ENCODE measurements at places on chromosomes 12 and 14. TPM values are rescaled to one million over a fixed set of nuclear protein-coding genes. Genes with fewer than 3 reads are reported as not detected.

GRCh38 chr14:50062438-50063085 is 53.8 kb downstream of the VCPKMT start:
- DNase-seq: no peak

DNA sequence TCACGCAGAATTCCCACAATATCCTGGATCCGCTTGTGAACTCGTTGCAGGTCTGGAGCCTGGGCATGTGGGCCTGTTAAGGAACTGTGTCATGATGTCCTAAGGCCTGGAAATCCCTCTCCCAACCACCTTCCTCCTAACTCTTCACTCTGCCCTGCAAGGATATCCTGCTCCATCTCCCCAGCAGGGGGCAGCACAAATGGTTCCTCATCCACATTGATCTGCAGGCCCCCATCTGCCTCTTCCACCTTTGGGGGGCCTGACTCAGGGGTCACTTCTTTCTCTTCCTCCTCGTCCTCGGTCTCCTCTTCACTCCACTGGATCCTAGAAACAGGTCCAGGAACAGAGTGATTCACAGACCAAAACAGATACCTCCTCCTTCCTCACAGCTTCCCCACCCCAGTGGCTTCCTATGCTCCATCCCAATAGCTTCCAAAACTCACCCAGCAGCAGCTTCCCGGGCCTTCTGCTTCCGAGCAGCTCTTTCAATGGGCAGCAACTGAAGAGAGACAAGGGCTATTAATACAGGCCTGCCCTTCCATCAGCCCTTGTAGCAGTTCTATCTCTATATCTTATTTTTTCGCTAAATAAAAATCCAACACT is 4.5 kb downstream of the NOP2 start:
- DNase-seq: peak; percentile 75

GRCh38 chr12:82832096-82832495 is 145.4 kb downstream of the TMTC2 start:
- no peak for DNase-seq

DNA sequence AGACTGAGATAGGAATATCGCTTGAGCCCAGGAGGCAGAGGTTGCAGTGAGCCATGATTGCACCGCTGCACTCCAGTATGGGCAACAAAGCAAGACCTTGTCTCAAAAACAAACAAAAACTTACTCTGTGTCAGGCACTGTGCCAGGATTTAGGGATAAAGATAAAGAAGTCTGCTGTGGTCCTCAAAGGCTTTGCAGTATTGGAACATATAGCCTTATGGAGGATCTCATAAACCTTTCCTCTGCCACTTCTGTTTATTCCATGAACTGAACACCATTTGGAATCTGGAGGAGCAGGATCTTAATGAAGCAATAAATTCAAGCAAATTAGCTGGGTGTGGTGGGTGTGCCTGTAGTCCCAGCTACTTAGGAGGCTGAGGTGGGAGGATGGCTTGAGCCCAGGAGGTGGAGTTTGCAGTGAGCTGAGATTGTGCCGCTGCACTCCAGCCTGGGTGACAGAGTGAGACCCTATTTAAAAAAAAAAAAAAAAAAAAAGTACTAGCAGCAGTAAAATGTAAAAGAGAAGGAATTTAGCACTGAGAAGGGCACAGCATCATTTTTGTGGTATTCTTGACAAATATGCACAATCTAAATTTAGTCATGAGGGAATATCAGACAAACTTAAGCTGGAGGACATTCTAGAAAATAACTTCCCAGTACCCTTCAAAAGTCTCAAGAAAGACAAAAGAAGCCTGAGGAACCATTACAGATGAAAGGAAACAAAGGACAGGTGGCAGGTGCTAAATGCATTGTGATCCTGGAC is 27.1 kb downstream of the BMAL2 start:
- DNase-seq: no peak

DNA sequence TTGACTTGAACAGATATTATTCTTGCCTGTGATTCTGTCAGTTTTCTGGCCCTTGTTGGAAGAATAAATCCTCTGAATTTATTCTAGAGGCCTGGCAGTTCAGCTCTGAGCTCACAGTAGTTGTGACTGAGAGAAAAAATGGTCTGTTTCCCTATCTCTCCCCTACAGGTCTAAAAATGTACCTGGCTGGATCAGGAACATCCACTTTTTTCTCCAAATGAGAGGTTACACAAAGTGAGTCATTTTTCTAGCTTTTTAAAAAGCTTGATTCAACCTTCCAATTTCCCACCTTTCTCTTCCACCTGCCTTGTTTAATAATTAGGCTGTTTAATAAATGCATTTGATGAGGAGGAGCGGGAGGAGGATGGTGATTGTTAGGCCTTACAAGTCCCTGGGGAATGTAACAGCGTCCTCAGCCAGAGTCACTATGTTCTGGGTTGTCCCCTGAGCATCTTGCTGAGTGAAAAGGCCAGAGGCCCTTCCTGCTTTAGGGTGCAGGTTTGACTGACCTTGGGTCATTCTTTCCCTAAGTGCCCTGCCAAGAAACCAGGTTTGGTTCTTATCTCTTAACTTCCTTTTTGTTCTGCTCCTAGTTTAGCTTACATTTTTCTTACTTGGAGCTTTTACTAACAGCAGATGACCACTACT is 91.7 kb upstream of the FUT8 start:
- no peak for DNase-seq

Gene FOXM1
- total RNA-seq: not detected

Gene TGFB3
- 5.8 TPM for total RNA-seq

DNA sequence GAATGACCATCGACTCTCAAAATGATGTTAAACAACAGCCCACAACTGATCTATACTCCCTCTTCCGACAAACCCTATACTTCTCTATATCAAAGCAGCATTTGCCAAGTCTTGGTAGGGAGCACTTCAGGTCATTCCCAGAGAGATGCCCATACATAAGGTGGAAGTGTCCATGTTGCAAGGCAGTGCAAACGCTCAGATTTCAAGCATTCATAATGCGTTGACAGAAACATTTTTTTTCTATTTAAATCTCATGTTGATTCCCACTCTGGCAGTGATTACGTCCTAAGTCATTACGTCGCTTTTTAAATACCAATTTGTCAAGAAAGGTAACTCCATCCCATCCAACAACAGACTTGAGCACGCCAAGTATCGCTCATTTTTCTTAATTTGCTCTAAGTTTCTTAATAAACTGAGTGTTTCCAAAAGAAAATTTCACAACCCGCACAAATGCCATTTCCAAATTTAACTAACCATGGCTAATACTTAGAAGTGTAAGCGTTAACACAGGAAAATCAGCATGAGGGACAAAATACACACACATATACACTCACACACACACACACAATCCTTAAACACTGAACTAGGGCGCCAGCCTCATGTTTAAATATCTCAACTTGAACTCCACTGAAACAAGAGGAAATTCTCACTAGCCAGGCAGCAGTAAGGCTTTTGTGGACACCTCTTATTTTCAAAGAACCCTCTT is 1.1 kb downstream of the GXYLT1 start:
- no peak for DNase-seq

DNA sequence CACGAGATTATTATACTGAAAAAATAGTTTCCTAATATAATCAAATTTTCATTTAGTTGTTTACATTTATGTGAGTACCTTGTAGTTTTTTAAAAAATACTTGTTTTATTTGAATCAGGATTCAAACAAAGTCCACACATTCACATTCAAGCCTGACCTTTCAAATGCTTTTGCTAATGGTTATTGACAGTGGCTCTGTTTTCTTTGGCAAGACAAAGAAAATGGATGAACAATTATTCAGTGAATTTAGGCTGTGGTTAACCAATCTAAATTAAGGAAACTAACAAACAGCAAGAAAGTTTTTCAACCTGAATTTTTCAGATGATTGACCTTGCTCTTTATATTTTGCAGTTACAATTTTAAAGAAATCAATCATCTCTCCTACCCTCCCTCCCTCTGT is 9.7 kb downstream of the SLC4A8 start:
- no peak for DNase-seq

Gene SERPINA10
- total RNA-seq: 105 TPM

GRCh38 chr14:58824106-58824505 is 186.3 kb downstream of the DACT1 start:
- no peak for DNase-seq

DNA sequence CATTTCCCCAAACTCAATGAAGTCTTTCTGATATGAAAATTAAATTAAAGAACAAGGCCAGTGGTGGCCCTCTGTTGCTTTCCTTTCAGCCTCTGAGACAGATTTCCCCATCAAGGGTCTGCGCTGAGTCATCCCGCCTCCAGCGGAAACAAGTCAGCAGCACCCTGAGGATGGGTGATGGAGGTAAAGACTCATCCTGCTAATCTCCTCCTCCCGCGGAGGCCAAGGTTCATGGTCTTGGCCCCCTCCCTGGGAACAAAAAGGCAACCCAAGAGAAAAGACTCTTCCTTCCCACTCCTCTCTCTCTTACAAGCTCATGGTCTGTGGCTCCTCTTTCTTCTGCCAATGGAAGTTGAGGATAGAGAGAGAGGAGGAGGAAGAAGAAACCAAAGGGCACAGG is 9.0 kb upstream of the NUMB start:
- DNase-seq: no peak

Gene PZP
- 0.05 TPM for total RNA-seq

DNA sequence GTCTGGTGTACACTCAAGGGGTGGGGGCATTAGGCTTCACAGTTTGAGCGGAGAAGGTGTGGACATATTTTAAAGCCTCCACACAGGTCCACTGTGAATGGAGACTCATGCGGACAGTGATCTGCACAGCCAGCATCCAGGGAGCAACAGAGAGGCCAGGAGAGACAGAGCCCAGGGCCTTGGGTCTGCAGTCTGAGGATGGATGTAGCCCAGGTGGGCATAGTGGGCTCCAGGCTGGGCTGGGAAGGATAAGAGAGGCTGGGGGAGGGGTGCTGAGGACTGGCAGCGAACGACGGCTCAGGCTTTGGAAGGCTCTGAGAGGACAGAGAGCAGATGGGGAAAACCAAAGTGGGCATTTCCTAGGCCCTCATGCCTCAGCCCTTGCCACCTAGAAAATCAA is 128.8 kb downstream of the PAPOLA start:
- peak; percentile 22 for DNase-seq

Gene TRHDE
- 0.17 TPM for total RNA-seq

GRCh38 chr12:55686366-55687010 is 21.2 kb downstream of the ITGA7 start:
- no peak for DNase-seq

Gene RNASE7
- not detected for total RNA-seq

GRCh38 chr14:57153286-57153685 is 115.4 kb downstream of the EXOC5 start:
- DNase-seq: no peak

Gene SSTR1
- 0.23 TPM for total RNA-seq

Data from liver (tissue), 10 donors.